Fibroblast of skin of right biceps (primary cell): ENCODE measurements at places on chromosomes 5 and 9.

- no peak for DNase-seq
Observed at GRCh38 chr5:170257370-170257769, 24.6 kb downstream of the C5orf58 start.

GRCh38 chr9:31699836-31700235, 684.6 kb upstream of the ACO1 start:
- no peak for DNase-seq

GRCh38 chr5:121628783-121629182, 222.9 kb upstream of the FTMT start:
- DNase-seq = peak; percentile 3

DNA sequence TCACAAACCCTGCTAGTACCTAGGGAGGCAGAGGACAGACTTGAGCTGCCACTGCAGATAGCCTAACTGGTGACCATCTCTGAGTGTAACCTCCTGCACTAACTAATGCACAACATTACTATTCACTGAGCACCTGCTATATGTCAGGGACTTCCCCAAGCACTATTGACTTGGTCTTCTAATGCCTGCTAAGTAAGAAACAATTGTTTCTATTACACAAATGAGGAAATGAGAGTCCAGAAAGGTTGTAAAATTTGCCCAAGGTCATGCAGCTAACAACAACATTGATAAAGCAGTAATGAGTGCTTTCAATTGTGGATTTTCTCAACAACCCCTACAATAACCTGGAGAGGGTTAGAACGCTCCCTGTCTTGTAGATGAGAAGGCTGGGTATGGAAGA, 183.7 kb downstream of the ZNF462 start:
- no peak for DNase-seq

DNA sequence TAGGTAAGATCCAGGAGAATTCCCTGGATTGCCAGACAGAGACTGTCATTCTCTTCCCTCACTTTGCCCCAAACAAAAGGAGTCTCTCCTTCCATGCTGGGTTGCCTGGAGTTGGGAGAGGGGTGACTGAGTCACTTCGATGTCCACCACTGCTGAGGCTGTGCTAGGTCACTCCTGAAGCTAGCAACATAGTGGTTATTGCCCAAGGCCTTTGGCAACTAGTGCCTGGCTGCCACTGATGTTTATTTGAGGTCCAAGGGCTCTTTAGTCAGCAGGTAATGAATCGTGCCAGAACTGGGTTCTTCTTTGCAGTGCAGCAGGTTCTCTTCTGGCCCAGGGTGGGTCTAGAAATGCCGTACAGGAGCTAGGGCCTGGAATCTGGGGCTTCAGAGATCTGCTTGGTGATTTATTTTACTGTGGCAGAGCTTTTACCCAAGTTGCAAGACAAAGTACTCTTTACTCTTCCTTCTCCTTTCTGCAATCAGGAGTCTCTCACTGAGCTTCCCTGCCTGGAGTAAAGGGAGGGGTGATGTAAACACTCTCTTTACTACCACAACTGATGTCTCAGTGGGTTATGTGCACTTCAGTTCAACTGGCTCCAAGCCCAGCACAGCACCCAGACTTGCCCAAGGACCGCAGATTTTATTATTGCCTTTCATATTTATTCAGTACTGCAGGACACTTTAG, 155.7 kb upstream of the SH3GL2 start:
- no peak for DNase-seq

DNA sequence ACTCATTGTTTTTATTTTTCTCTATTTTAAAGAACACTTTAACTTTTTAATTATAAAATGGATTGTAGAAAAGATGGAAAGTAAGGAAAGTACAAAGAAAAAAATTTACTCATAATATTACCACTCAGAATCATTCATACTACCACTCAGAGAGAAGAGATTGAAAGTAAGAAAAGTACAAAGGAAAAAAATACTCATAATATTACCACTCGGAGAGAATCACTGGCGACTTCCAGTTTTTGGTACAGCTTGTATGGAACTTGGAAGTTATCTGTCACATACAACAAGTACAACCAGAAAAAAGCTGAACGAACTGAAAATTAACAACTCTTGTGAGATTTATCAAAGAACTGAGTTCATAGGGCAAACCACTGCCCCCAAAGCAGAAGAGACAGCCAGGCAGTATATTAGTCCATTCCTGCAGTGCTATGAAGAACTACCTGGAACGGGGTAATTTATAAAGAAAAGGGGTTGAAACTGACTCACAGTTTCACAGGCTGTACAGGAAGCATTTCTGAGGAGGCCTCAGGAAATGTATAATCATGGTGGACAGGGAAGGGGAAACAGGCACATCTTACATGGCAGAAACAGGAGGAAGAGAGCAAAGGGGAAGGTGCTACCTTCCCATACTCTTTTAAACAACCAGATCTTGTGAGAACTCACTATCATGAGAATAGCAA, 183.9 kb downstream of the SMARCA2 start:
- DNase-seq = no peak
